ENCODE measurements at places on chromosomes 4 and X.

- DNase-seq, result no peak
Observed at GRCh38 chrX:18575744-18576143, 96.2 kb downstream of the RS1 start.

DNA sequence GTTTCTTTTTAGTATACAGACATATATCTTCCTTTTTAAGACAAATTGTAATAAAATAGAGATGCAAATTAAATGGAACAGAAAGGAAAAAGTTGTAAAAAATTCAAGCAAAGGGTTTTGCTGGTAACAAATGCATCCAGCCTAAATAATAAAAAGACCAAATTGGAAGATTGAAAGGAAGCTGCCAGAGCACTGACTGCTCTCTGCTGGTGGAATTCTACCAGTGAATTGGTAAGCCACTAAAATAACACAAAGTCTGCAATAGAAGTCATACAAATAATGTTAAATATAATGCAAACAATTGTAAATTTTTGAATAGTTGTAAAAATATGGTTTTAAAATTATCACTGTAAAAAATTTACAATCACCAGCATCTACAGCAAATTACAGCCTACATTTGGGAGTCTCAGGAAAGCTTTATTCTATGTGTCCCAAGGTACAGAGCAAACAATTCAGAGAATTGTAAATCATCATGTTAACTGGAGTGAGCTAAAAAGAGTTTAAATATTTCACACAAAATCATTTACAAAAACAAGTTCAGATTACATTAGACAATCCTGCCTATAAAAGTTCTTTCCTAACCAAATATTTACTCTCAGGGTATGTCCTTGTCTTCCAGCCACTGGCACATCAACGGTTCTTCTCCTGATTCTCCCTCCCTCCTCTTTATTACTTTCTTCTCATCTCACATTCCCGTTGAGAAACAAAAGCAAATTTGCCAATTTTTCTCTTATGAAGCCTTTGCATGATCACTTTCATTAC lies 1322.5 kb downstream of the PCDH7 start:
- no peak for DNase-seq

DNA sequence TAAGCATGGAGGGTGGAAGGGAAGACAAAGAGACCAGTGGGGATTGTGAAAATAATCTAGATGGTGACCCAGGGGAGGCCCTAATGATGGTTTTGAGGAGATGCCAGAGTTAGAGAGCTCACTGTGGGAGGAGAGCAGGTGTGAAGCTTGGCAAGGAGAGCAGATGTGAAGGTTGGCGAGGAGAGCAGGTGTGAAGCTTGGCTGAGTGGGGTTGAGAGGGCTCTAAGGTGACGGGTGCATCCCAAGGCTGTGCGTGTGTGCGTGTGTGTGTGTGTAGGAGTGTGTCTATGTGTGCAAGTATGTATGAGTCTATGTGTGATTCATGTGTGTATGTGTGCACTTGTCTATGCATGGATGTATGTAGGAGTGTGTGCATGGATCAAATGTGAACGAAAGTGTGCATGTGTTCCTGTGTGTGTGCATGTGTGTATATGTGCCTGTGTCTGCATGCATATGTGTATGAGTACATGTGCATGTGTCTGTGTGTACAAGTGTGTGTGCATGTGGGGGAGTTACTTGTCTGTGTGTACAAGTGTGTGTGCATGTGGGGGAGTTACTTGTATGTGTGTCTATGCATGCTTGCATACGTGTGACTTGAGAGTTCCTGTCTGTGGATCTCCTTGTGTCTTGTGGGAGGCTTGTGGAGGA lies 72.0 kb downstream of the EVC start:
- no peak for DNase-seq

DNA sequence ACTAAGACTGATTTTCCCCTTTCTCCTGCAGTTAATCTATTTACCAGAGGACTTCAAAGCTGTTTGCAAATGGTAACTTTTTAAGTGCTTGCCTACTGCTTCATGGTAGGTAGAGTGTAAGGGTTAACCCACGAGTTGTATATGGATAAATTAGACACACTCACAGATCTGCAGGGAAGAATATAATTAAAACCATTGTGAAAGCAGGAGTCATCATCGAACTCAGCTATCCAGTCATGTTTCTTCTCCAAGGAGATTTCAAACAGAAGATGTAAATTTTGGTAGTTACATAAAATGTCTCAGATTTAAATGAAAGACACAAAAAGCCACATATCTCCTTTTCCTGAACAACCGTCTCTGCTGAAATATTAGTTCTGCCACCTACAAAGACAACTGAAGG lies 549 bp upstream of the XG start:
- no peak for DNase-seq
